ENCODE measurements at places on chromosomes 3 and 15.

DNA sequence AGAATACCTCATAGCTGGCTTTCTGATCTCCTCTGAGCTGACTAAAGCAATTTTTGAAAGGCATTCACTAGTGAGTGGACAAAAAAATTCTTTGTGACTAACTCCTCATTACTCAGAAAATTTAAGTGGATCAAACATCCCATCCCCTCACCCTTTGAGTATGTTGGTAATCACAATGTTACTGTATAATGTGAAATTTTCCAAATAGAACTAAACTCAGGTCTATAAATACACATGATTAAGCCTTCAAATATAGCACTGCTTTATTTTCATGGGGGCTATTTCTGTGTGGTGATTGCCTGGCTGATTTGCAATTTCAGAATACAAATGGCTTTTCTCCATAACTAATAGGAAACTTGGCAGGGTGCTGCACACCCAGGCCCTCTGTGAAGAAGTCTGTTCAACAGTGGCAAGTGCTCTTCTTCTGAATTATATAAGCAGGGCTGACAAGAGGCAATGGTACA, 45.9 kb upstream of the ACTC1 start:
- DNase-seq, result no peak

DNA sequence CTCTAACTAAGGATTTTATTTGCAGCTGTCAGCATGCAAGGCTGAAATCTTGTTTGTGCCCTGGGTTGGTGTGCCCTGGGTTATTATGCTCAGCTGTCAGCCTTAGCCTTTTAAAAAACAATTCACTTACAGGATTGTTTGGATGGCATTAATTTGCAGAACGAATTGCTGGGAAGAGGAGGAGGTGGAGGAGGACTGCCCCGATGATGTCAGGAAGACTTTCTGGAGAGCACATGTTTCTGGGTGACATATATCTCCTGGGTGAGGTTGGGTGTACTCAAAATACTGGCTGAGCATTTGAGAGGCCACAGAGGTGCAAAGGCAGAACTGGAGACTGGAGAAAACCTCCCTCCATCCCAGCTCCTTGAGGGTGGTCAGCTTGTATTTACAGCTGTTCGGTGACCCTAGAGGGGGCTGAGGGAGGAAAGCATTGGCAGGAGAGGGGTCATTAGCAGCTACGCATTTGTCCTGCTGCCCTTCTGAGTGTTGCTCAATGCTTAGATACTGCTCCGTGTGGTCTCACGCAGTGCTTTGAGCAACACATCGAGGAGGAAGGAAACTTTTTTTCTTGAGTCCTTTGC, 59.8 kb upstream of the PSMD6 start:
- DNase-seq, result no peak

GRCh38 chr3:72332689-72333088, 515.6 kb downstream of the SHQ1 start:
- no peak for DNase-seq

- DNase-seq, result no peak
Observed at GRCh38 chr15:92840149-92840548, 60.0 kb upstream of the CHD2 start.

DNA sequence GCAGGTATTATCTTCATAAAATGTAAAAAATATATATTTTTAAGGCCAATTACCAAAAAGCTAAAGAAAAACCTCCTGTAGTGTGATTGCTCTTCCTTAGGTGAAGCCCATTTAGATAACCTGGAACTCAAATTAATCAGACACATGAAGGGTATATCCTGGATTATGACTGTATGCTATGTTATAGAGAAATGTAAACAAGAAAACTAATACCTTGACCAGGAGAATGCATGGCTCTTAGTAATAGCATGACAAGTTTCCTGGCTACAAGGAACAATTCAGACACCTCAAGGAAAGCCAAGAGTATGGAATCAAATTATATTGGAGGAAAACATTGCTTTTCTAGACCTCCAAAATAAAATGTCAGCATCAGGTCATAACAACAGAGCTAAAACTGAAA, 14.0 kb upstream of the CFAP161 start:
- no peak for DNase-seq

DNA sequence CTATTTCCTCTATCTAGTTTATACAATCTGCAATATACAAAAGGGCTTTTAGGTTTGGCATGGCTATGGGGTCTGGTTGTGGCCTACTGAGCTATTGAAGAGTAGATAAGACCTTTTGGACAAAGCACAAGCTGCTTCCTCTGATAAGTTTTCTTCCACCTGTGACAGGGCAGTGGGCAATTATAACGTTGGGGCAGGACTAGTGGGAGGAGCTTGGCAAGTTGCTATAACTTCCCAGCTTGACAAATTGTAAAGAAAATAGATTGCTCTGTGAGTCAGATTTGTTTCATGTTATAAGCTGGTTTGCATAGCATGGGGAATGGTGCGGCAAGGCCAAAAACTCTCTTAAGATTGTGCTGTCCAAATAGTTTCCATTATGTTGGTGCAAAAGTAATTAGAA, 64.9 kb downstream of the SLC7A14 start:
- DNase-seq, result no peak

- DNase-seq, result no peak
Observed at GRCh38 chr15:74906067-74906449, 593 bp downstream of the FAM219B start.

DNA sequence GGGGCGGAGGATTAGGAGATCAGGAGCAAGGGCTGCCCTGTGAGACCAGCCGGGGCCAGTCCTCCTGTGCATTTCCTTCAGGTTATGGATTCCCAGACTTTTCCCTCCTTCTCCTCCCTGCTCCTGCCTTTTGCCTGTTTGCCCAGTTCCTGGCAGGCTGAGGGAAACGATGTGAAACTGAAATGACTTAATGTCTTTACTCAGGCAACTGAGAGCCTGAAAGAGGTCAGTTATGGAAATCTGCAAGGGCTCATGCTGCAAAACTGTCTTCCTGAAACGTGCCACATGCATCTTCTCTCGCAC, 57.2 kb downstream of the MESD start:
- no peak for DNase-seq

DNA sequence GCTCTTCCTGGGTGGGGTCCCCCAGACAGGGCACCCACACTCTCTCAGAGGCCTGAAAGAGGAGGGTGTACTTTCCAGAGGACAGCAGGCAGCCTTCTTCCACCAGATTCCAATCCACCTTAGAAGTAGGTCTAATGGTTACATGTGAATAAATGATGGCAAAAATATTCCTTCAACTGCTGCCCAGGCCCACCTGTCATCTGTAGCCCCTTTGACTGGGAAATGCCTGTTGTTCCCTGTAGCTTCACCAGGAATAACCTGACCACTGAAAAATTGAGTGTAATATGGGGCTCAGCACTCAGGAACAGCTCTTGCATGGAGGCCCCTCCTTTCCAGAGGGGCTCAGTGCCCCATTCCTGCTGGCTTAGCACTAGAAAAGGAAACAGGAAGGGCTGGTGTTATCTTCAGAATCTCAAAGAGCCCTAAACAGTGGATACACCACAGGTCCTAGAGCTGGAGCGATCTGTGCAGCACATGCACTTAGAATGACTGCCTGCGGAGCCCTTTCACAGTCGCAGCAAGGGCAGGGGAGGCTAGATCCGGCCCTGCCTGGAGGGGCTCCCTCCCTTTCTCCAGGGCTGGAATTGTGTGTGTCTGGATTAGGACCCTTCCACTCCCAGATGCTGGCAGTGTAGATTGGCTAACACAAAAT, 32.1 kb downstream of the SLC22A14 start:
- no peak for DNase-seq

GRCh38 chr3:18284716-18285115, 140.4 kb downstream of the SATB1 start:
- no peak for DNase-seq

- DNase-seq, result no peak
Observed at GRCh38 chr15:37019479-37020433, 80.6 kb downstream of the MEIS2 start.

DNA sequence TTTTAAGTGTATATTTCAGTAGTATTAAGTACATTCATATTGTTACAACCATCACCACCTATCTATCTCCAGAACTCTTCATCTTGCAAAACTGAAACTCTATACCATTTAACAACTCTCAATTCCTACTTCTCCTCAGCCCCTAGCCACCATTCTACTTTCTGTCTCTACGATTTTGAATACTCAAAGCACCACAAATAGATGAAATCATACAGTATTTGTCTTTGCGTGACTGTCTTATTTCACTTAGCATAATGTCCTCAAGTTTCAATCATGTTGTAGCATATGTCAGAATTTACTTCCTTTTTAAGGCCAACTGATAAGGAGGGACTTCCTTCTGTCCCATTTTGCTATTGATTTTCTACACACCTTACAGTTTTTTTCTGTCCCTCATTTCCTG, 593.3 kb downstream of the FHIT start:
- DNase-seq, result no peak

DNA sequence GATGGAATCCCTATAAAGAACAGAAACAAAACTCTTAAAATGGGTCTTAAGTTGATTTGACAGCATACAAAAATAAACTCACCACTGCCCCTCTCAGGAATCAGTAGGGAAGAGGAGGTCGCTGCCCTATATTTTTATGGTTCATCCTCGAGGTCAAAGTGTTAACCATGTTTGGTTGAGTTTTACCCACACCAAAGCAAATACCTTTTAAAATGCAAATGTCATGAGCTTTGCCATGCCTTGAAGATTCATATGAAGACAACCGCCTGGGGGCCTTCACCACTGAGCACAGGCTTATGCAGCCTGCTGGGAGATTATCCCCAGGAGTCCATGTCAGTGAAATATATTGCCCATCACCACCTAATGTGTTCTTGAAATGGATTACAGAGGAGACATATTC, 66.1 kb downstream of the GLB1 start:
- no peak for DNase-seq

- no peak for DNase-seq
Observed at GRCh38 chr3:32856355-32856889, 38.6 kb downstream of the TRIM71 start.

- no peak for DNase-seq
Observed at GRCh38 chr3:111534701-111535100, 7.3 kb upstream of the CD96 start.

DNA sequence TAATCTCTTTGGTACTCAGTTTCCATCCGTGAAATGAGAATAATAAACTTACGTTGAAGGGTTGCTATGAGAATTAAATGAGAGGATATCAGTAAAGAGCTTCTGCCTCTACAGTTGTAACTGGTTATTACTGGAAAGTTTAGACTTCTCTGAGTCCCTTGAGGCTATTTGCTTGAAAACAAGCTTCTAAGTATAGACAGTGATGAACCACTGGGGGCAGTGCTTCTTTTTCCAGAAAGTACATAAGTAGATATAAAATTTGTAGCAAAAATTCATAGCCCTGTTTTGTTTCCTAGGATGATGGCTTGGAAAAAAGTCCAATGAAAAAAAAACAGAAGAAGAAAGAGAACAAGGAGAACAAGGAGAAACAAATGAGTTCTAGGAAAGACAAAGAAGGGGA, 87.1 kb downstream of the RGMA start:
- DNase-seq, result no peak

GRCh38 chr15:49979705-49980382, 139.2 kb downstream of the ATP8B4 start:
- DNase-seq, result no peak

- DNase-seq, result no peak
Observed at GRCh38 chr3:191363221-191363620, 32.9 kb upstream of the UTS2B start.

- no peak for DNase-seq
Observed at GRCh38 chr15:96882121-96882772, 551.7 kb downstream of the NR2F2 start.

DNA sequence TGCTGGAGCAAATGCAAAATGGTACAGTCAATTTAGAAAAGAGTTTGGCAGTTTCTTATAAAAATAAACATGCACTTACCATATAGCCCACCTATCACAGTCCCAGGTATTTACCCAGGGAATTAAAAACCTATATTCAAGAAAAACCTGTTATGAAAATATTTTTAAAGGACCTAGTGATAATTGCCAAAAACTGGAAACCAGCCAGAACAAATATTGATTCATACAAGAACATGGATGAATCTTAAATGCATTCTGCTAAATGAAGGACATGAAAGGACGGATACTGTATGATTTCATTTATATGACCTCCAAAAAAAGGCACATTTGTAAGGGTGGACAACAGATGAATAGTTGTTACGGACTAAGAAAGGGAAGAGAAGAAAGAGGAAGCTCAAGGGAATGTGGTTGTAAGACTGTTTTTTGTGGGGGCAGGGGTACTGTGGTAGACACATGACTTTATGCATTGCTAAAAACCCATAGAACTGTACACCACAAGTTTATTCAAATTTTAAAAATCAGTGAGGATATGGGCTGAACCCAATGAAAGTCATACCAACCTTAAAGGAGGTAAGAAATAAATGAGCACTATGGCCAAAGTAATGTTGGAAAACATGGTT, 61.0 kb downstream of the ZBBX start:
- no peak for DNase-seq

Measured in right hindlimb (tissue), 1 donor.